Muscle of arm (tissue), 14 donors: ENCODE measurements at places on chromosomes 6 and 20.

- DNase-seq, result peak; percentile 58
These were observed 827 bp downstream of the E2F3 start for GRCh38 chr6:20402342-20403069.

GRCh38 chr6:30682143-30683117 lies 4.0 kb downstream of the PPP1R18 start:
- DNase-seq, result no peak

GRCh38 chr20:43444107-43444506 lies 13.6 kb upstream of the SRSF6 start:
- DNase-seq, result no peak

DNA sequence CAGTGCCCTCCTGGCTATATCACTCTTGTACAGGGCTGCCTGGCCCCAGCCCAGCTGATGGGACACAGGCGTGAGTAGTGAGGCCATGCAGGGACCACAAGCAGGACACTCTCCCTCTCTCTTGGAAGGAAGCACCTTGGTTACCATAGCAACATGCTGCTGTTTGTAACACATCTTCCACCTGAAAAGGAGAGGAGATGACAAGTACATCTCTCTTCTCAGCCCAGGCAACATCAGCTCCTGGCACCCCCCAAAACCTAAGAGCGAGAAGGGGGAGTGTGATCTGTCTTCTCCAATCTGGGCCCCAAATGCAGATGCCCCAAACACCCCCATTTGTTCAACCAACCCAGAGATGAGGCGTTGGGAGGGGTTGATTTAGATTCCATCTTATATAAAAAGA lies 49.9 kb downstream of the KCNB1 start:
- DNase-seq, result no peak

DNA sequence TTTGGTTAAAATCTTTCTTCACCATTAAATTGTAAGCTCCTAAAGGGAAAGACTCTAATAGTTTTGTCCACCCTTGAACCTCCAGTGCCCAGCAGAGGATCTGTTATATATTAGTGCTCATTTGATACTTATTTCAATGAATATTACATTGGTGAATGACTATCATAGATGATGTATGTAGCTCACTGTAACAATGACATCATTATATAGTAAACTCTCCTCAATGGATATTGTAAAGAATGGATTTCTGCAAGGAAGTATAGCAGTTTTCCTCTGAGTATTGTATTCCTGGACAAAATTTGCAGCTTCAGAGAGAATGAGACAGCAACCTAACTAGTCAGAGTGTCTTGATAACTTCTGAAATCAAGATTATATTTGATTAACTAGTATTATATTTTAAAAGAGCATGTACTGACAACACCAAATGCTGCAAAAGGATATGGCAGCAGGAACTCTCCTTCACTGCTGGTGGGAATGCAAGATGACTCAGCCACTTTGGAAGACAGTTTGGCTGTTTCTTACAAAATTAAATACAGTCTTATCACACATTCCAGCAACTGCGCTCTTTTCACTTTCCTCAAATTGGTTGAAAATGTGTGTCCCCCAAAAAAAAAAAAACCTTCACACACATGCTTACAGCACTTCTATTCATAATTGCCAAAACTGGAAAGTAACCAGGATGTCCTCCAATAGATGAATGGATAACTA lies 189.8 kb upstream of the OPRM1 start:
- no peak for DNase-seq

DNA sequence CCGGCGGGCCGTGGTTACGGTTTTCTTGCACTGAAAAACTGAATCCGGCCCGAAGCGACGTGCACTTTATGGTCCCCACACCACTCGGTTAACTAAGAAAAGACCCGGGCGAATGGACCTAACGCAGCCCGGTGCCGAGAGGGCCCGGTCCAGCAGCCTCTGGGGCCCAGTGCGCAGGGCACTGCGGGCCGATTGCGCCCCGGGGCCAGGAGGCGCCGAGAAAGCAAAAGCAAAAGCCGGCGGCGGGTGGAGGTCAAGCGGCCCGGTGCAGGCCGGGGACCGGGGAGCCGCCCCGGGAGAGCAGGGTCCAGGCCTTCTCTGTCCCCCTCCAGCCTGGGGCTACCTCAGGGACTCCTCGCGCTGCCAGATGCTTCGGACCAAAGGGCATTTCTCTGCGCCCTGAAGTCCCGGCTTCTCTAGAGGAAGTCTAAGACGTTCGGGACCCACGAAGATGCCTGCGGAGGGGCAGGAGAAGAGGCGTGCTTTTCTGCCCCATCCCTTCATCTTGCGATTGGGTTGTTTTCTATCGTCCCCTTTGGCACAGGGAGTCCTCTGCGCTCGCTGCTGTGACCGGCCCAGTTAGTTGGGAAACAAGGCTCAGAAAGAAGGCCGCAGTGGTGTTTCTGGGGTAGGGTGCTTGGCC lies 4.4 kb downstream of the FOXF2 start:
- DNase-seq, result no peak

GRCh38 chr6:6315660-6316059 lies 4.8 kb downstream of the F13A1 start:
- DNase-seq, result peak; percentile 58

DNA sequence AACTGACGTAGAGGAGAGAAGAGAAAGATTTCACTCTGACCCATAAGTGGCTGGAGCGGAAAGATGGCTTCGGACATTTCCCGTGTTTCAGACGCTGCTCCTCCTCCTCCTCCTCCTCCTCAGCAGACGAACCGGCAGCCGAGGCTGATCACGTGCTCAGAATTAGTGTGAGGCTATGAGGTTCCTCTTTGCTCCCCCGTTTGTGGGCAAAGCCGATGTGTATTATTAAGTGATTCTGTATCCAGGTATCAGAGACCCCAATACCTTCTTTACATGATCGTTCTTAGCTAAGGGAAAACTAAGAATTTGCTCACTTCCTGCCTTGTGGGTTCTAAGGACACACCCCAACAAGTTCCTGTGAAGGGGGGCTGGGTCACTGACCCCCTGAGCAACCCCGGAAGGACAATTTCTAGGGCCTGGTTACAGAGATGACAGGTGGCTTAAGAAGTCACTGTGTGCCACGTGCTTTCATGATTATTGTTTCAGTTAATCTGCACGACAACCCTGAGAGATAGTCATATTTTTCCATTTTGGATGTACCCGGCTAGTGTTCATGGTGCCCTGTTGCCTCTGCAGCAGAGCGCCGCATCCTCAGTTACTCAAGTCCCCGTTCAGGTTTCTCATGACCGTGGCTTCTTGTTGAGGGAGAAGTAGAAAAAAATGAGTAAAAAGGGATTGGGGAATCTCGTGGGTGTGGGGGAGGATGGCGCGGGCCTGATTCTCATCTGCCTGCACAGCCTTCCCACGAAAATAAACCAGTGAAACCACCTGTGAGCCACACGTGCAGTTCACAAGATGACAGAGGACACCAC lies 671.8 kb downstream of the QKI start:
- DNase-seq, result no peak

GRCh38 chr6:2477666-2478065 lies 232.3 kb upstream of the GMDS start:
- no peak for DNase-seq

GRCh38 chr6:169917153-169917552 lies 165.7 kb downstream of the ERMARD start:
- DNase-seq, result no peak

GRCh38 chr6:5379647-5380242 lies 118.4 kb downstream of the FARS2 start:
- DNase-seq, result no peak

GRCh38 chr20:23752019-23752418 lies 1.3 kb upstream of the CST1 start:
- DNase-seq, result no peak

DNA sequence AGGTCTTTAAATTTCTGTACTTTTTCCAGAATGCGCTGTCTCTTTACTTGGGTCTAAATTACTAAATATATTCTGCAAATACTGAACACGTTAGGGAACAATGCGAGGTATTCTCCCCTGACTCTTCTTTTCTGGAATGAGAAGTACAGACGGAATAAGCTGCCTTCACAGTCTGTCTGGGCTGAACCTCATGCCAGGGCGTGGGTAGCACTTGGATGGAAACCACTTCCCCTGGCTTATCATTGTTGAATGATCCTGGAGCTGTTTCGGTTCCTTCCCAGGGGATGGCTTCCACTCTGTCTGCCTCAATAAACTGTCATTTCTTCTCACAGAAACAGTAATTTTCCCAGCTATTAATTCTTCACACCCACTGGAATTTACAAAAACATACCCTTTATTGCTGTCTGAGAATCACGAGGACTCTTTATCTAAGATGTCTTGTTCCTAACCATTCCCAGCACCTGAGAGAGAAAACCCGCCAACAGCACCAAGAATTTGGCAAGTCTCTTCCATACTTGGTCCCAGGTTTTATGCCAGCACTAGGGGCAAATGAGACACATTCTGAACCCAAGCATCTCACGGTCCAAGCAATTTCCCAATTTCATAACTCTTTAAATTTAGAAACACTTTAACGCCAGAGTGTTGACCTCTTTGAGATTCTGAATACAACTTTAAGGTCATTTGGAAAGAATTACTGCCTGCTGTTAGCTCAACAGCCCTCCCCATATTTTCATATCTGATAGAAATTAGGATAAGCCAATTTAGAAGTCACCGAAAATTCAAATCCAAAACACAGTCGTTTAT lies 43.2 kb upstream of the ADGRF5 start:
- DNase-seq, result no peak

DNA sequence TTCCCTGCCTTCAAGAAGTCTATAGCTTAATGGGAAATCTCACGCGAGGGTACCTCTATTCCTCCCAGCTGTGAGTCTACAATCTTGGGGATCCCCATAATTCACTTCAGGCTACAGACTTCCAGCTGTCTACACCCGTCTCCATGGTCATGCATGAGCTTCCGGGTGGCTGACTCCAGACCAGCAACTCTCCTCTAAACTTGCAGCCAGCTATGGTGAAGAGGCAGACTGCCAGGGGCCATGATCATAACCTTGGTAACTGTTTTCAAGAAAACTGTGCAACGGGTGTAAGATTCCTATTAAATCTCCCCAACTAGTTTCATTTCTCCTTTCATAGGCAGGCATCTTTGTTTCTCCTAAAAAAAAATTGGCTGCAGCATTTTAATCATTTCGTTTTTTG lies 534.4 kb upstream of the CHD6 start:
- DNase-seq, result no peak

DNA sequence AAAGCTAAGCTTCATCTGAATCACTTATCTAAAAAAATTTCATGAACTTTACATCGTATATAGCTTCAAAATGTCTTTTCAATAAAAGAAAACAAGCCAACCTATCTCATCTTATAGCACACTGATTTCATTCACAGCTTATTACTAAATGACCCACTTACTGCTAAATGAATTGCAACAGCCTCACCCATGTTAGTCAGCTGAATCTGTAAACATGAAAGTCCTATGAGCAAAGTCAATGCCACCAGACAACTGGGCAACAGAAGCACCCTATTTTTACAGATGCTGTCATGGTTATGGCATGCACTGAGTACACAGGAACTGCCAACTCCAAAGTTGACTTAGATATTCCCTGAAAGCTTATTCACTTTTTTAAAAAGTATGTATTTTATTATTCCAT lies 41.2 kb upstream of the DST start:
- no peak for DNase-seq

- DNase-seq, result no peak
These were observed 206.1 kb upstream of the PRDM1 start for GRCh38 chr6:105880030-105880492.

GRCh38 chr6:122180132-122180531 lies 219.3 kb upstream of the HSF2 start:
- DNase-seq, result peak; percentile 44

DNA sequence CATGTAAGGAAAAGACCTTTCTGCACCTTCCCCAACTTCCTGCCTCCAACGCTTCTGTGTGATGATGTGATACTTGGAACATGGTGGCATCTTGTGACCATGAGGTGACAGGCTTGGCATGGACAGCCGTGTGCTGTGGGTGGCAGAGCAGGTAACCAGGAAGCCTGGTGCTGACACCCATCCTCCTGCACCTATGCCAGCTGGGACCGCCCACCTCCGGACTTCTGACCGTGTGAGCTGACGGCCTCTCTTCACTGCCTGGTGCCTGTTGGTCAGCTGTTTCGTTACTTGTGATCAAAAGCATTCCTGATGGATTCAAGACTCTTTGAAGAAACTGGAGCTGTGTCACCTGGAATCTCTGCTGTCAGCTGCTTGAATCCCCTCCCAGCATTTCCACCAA lies 70.3 kb downstream of the TMEM242 start:
- no peak for DNase-seq

- DNase-seq, result no peak
These were observed 99.5 kb downstream of the FOXC1 start for GRCh38 chr6:1709234-1709641.

DNA sequence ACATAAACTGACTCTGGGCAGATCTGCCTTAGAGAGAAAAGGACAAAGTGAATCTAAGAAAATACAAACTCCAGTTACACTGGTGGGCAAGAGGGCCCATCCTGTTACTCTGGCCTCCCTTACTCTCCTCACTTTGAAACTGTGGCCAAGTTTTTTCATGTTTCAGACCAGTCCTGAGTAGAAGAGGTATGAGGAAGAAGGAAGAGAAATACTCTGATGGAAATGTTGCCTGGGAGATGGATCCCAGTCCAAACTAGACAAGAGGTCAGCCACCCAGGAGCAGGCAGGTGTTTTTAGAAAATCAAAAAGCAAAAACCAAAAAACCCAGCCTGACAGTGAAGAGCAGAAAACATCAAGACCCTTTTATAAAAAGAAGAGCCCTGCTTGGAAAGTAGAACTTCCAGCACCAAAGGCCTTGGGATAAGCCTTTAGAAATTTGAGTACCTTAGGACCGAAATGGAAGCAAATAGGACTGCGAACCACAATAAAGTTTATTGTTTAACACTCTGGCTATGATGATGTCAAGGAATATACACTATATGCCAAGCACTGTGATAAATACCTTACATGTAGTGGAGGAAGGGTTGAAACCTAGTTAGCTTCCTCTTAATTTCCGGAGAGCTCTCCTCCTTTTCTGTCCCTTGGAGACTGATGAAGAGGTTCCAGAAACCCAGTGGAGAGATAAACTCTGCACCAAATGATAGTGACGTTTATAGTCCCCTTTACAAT lies 123.1 kb downstream of the KLHL32 start:
- no peak for DNase-seq

- DNase-seq, result no peak
These were observed 24.4 kb downstream of the SERAC1 start for GRCh38 chr6:158143700-158144099.

GRCh38 chr6:147691446-147691845 lies 183.0 kb downstream of the SAMD5 start:
- no peak for DNase-seq

DNA sequence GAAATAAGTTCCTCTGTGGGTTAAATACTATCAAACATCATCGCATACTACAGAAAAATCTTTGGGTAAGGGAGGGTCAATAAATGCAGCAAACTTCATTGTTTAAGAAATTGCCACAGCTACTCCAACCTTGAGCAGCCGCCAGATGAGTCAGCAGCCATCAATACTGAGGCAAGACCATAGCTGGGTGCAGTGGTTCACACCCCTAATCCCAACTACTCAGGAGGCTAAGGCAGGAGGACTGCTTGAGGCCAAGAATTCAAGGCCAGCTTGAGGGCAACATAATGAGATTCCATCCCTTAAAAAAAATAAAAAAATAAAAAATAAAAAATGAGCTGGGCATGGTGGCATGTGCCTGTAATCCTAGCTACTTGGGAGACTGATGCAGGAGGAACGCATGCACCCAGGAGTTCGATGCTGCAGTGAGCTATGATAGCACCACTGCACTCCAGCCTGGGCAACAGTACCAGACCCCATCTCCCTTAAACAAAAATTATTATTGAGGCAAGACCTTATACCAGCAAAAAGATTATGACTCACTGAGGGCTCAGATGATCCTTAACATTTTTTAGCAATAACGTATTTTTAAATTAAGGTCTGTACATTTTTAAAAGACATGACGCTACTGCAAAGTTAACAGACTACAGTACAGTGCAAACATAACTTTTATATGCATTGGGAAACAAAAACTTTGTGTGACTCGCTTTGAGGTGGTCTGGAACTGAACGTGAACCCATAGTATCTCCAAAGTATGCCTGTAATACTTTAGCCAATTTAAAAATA lies 8.8 kb downstream of the SRPK1 start:
- no peak for DNase-seq
